ENCODE measurements at places on chromosomes 1 and 21. TPM values are rescaled to one million over a fixed set of nuclear protein-coding genes. Genes with fewer than 3 reads are reported as not detected.

DNA sequence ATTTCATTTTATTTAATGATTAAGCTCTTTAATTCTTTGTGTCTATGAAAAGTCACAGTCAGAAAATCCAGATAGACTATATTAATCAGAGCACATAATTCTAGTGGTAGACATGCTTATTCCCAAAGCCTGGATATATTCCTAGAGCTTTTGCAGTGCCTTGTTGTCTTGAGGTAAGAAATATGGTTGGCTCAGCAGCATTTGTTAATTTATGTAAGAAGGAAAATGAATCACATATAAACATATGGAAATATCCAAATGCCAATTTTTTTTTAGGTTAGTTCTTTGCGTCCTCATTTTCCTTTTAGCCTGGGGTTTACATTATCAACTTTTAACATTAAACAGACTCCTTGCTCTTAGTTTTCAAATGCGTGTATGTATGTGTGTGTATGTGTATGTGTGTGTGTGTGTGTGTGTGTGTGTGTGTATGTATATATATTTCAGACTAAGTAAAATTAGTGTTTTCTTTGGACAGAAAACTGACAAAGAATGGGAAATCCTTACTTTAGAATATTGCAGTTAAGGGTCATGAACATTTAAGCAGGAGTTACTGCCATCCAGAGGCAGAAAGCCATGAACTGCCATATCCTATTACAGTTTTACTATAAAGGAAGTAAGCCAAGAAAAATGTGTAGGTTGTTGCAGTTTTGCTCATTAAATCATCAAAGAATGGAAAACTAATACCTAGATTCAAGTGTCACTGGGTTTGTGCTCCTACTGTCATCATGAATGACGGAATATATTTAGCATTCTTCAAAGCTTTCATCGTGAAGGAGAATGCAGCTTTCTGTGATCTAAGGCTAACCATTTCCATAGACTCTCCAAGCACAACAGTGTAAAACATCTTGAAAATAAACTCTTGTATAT lies 477.1 kb upstream of the NR5A2 start:
- DNase-seq, result no peak

Gene ANGPTL3
- not detected for total RNA-seq

- no peak for DNase-seq
Measured at GRCh38 chr1:31439276-31439675, 26.3 kb downstream of the SERINC2 start.

DNA sequence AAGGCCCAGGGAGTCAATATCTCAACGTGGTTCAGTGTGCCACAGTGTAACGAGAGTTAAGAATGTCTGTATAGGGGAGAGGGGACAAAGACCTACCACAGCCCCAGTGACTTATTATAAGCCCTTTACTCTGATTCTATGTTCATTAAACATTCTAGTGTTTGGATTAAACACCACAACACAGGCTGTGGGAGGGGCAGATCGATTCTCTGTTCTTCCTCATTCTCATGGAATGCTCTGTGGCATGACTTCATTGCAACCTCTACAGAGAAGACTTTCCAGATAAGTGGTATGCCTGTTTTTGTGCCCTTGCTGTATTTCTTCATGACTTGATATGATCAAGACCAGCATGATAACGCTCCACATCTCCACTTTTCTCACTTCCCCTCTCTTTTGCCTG lies 39.0 kb upstream of the CD5L start:
- no peak for DNase-seq

DNA sequence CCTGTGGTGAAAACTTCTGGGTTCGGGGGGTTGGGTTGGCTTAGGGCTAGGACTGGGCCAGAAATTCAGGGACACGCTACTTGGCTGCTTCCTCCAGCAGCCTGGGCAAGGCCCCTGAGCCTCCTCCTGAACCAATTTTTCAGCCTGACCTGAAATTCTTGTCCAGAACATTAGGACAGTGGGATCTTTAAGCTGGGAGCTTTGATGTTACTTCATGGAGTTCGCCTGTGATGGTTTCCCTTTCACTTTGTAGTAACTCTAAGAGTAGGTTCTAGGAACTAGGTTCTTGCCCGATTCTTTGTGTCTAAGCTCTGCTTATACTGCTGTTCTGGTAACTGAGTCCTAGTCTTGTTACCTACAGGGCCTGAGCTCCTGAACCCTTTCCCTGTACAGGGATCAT lies 75.3 kb downstream of the S1PR1 start:
- DNase-seq, result no peak

DNA sequence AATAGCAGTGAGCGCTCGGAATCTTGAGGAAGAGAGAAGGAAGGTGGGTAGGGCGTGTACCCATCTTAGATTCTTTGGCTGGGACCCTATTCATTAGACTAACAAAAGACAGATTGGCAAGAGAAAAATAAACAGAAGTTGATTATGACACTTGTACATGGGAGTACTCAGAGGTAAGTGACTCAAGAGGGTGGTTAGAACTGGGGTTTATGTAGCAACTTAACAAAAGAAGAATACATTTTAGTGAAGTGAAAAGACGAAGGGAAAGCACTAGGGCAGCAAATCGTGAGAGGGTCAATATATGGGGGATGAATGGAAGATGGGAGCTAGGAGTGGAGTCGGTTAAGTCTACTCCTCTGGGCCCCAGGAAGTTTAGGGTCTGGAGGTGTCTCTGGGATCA lies 25.8 kb upstream of the RCC2 start:
- no peak for DNase-seq

Gene AIRE
- not detected for total RNA-seq

Gene S100A9
- 190 TPM for total RNA-seq

DNA sequence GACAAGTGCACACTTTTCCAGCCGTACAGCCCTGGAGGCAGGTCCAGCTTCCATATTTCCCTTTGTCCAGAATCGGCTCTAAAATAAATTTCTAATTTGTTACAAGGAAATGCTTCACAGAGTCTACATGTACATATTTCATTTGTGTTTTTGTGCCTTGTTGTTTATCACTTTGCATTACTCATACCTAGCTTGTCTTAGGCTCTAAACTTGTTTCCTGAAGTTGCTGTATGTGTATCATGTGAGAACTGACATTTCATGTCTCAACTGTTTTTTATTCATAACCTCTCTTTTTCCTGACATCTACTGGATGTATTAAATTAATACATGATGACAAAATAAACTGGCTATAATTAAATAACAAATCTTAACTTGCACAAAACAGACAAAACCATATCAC lies 7.5 kb downstream of the CYYR1 start:
- no peak for DNase-seq

GRCh38 chr21:16504766-16505165 lies 775.0 kb downstream of the USP25 start:
- no peak for DNase-seq

- DNase-seq, result no peak
Measured at GRCh38 chr21:25062061-25062460, 545.2 kb downstream of the MRPL39 start.

Gene HENMT1
- 1.1 TPM for total RNA-seq

DNA sequence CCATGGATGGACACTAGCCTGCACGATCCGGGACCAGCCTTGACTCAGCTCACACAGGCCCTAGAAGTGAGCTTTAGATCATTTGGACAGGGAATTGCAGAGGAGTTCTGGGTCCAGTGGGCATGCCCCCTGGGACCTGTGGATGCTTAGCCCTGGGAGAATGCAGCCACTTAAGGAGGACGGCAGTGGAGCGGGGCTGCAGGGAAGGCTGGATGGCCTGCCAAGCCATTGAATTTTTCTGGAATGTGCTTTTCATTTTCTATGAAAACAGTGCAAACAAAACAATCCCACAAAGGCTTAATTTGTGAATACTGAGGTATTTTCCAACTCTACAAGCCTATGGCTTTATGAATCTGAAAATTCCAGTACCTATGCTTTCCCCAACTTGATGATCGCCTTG lies 80.4 kb upstream of the GCLM start:
- no peak for DNase-seq

Gene FCER1A
- total RNA-seq, result 1.0 TPM

- no peak for DNase-seq
Measured at GRCh38 chr1:100806601-100807000, 87.1 kb downstream of the VCAM1 start.

GRCh38 chr1:226107471-226108460 lies 45.2 kb downstream of the H3-3A start:
- no peak for DNase-seq

GRCh38 chr1:30084909-30085571 lies 638.3 kb downstream of the MATN1 start:
- no peak for DNase-seq

Gene RBP7
- total RNA-seq, result 39.3 TPM

GRCh38 chr1:998995-999724 lies 737 bp downstream of the HES4 start:
- peak; percentile 71 for DNase-seq

Gene FALEC
- total RNA-seq, result not detected

- DNase-seq, result no peak
Measured at GRCh38 chr1:158374860-158375259, 21.2 kb downstream of the CD1E start.

GRCh38 chr1:59521456-59521855 lies 224.6 kb downstream of the FGGY start:
- DNase-seq, result no peak

DNA sequence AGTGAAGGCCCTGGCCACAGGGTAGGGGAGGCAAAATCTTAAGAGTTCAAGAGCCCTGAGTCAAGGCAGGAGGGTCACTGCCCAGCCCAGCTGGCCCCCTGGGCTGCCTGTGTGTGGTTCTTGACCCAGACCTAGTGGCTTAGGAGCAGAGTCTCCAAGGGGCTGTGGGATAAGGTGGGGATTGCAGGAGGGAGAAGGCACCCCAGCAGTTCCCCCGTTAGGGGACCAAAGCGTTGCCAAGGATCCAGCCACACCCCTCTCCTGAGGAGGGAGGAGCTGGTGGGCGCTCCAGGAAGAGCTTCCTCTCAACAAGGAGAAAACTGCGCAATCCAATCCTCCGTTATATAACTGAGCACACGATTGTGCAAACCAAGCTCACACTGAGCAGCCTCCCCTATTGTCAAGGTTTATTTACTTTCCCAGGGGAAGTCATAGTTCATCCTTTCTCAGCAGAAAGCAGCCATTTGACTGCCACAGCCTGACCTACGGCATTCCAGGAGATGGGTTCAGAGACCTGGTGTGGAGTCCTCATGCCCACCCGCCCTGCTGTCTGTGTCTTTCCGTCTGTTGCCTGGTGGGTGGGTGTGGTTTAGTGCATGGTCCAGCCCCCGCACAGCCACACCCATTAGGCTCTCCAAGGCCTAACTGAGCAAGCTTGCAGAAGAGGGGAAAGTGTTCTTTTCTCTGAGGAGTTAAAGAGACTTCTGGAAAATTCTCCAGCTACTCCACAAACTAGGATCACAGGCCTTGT lies 3.5 kb downstream of the EPHX1 start:
- DNase-seq, result peak; percentile 87

DNA sequence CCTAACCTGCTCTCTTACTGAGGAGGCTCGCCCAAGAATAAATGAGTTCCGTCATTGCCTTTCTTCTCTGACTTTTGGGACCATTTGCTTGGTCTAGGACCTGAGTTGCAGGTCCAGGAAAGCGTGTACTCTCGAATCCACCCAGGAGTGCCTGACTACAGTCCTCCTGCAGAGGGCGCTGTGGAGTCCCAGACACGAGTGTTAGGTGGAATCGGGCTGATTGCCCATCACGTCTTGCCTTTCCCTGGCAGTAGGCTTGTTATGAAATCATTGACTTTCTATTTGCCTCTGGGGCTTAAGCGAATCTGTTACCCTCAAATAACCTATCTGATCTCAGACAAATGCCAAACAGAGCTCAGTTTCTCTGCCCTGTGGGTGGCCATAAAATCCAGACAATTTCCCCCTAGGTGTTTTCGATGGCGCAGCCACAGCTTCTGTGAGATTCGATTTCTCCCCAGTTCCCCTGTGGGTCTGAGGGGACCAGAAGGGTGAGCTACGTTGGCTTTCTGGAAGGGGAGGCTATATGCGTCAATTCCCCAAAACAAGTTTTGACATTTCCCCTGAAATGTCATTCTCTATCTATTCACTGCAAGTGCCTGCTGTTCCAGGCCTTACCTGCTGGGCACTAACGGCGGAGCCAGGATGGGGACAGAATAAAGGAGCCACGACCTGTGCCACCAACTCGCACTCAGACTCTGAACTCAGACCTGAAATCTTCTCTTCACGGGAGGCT lies at the start of gene IL20:
IL20 (plus strand) TSS at position 685 of the 733 bp plus-strand sequence. CDS start 230 bp downstream, outside the sequence.
- peak; percentile 83 for DNase-seq

- DNase-seq, result no peak
Measured at GRCh38 chr21:29148530-29148929, 18.1 kb downstream of the MAP3K7CL start.

Gene IL20
- not detected for total RNA-seq

DNA sequence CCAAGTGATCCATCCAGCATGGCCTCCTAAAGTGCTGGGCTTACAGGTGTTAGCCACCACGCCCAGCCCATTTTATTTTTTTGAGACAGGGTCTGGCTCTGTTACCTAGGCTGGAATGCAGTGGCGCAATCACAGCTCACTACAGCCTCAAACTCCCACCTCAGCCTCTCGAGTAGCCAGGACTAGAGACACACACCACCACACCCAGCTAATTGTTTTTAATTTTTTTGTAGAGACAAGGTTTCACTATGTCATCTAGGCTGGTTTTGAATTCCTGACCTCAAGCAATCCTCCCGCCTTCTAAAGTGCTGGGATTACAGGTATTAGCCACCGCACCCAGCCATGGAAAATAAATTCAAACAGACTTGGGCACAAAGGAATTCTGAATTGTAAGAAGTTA lies 31.9 kb downstream of the PUM1 start:
- no peak for DNase-seq

Gene PTTG1IP
- total RNA-seq, result 160 TPM

GRCh38 chr1:36919491-36920145 lies 114.7 kb downstream of the GRIK3 start:
- no peak for DNase-seq

DNA sequence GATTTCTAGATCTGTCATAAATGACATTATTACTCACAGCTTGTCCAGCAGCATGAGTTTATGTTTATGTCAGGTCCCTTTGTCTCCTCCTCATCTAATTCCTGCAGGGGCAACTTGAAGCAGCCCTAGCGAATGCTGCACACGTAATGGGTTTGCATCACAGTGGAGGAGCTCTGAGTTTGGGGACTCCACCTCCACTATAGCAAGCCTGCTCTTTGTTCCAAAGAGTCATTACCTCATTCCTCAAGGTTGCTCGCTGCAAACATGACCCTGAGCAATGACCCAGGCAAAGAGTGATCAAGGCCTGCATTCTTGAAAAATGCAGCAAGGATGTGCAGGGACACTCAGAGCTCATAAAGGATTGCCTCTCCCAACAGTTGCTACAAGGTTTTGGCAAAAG lies 261.9 kb downstream of the HHIPL2 start:
- no peak for DNase-seq
